ENCODE measurements at places on chromosomes 3 and 15.
A peak's percentile ranks its signal among the peaks of the same experiment; 100 is the strongest.

GRCh38 chr3:150306083-150306482 is 102.0 kb upstream of the TSC22D2 start:
- no peak for DNase-seq

DNA sequence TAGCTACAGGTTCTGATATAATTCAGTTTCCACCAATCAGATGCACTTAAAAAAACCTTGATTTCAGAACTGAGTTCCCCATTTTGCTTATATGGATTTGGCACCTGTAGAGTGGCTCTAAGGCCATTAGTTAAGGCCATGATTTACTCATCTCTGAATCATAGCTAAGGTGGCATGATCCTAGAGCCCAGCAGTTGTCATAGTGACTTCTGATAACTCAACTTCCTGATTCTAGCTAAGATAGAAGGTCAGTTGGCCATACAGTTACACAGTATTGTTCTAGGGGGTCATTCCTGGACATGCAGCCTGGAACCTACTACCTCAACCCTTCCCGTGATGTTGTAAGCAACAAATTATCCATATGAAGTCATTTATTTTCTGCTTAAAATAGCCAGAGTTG is 15.9 kb upstream of the TMEM87A start:
- no peak for DNase-seq

- no peak for DNase-seq
Measured at GRCh38 chr3:101942356-101942755, 93.0 kb downstream of the NFKBIZ start.

DNA sequence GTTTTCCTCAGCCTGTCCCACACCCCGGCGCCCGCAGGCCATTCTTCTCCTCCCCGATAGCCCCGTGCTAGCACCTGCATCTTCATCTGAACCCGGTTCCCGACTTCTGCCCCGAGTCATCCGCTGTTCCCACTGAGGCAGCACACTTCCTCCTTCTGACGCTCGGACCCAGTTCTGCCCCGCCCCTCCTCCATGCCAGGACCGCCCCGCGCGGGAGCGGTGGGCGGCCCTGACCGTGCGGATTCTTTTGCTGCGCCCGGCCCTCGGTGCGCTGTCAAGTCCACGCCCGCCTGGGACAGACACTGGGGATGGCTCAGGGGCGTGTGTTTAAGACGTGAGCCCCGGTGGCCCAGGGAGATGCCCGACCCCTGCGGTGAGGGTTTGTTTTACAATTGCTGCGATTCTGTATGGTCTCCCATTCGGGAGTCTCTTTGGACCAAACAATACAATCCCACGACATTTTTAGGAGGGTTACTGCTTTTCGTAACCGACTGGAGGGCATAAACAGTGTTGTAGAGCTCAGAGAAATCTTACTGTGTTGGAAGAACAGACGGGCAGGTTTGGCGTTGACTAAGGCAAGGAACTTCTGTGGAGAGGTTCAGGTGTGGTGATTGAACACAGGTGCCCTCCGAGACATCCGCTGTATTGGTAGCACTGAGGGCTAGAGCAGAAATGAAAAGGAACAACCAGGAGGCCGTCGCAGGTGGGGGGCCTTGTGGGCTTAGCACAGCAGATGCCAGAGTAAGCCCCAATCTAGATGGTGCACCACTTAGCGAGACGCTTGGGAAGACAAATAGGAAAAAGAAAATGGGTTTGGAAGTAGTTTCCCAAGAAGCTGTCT is 716 bp downstream of the PTPN23 start:
- DNase-seq, result peak; percentile 38

GRCh38 chr15:76863693-76864092 is 41.4 kb downstream of the SCAPER start:
- no peak for DNase-seq

DNA sequence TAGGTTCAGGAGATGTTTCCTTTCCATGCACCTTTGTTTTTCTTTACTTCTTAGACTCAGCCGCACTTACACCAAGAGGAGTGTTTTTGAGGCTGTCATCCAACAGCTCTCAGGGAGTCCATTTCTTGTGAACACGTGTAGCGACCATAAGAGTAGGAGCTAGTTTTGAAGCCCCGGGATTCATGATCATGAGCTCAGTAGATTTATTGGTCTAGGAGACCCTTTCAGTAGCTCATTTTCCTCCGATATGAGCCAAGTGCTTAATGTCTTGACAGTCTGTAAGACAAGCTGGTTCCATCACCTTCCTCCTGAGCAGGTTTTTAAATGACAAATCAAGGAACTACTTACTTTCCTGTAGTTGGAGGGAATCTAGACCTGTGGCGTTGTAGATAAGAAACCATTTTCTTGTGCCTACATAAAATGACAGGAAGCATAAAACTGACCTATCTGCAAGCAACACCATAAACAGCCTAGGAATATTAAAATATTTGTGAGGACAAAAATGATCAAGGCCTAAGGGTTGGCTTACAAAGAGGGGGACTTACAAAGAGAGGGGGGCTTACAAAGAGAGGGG is 172.6 kb upstream of the BHLHE40 start:
- no peak for DNase-seq

GRCh38 chr3:66480666-66481065 is 20.2 kb downstream of the LRIG1 start:
- no peak for DNase-seq

- no peak for DNase-seq
Measured at GRCh38 chr3:119613872-119614271, 16.2 kb downstream of the PLA1A start.

GRCh38 chr3:7950890-7951289 is 550.7 kb upstream of the LMCD1 start:
- DNase-seq, result no peak

GRCh38 chr3:133896002-133896761 is 500 bp upstream of the RAB6B start:
- DNase-seq, result no peak

DNA sequence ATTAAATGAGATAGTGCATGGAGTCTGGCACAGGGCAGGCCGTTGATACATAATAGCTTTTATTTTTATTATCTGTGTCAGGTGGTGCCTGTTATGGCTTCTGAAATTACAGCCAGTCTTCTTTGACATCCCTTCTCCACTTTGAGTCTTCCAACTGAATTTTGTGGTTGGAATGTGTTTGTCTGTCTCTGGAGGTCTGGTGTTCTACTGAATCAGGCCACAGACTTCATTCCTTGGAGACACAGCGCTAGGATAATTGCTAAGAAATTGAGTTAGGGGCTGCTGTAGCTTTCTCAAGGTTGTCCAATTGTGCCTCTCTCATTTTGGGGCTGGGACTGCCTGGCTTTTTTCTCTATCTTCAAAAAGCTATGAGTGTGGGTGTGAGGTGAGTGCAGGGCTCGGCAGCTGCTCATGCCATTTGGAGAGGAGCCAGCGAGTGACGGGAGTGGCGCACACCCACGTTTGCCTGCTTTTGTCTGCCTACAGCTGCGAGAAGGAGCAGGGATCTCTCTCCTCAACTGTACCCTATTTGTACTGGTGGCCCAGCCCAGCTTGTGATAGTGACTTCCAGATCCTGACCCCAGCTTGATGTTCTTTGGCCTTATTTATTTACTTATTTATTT is 49.8 kb upstream of the SYN2 start:
- DNase-seq, result no peak

- DNase-seq, result no peak
Measured at GRCh38 chr3:192826214-192827006, 91.2 kb downstream of the MB21D2 start.

DNA sequence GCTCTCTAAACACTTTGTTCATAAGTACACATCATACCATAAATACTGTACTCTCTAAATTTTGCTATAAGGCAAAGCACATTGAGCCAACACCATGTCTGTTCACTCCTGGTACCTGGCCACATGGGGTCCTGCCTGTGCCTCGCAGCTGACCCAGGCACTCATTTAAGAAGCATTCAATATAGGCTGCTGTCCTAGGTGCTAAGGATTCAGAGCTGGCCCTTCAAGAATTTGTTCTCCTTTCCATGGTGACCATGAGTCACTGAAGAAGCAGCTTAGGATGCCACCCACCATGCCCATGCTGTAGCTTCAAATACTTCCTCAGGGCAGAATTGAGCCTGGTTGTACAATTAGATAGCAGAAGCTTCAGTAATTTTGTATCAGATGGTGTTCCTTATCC is 119.2 kb upstream of the ZBED2 start:
- no peak for DNase-seq

GRCh38 chr3:37271611-37272010 is 97.2 kb upstream of the LRRFIP2 start:
- no peak for DNase-seq

DNA sequence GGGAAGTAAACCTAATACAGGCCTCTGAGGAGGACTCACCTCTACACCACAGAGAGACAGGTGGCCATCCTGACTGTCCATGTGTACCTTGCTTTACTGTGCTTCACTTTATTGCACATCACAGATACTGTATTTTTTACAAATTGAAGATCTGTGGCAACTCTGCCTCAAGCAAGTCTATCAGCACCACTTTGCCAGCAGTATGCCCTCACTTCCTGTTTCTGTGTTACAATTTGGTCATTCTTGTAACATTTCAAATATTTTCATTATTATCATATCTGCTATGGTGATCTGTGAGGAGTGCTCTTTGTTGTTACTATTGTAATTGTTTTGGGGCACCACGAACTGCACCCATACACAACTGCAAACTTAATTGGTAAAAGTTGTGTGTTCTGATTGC is 78.0 kb downstream of the BBX start:
- DNase-seq, result no peak
